GM23248 (cell line): ENCODE measurements at places on chromosomes 5 and 9. TPM values are rescaled to one million over a fixed set of nuclear protein-coding genes. Genes with fewer than 3 reads are reported as not detected.

DNA sequence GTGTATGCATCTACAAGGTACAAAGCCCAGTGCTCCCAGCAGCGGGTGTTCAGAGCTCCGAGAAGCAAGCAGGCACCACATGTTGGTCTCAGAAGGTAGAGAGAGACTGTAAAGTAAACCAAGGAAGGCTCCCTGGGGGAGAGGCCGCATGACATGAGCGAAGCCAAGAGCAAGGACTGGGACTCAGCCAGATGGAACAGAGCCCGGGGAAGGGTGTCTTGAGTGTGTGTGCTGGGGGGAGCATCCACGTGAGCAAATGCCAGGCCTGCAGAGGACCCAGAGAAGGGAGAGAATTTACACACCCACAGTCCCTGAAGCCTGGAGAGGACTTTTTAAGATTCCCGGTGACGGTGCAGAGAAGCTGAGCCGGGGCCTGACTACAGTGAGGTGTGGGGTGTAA is 15.2 kb upstream of the KCNIP1 start:
- no peak for DNase-seq

GRCh38 chr5:150323819-150324218 is 21.1 kb upstream of the ARSI start:
- DNase-seq, result no peak

GRCh38 chr5:107272954-107273353 is 397.8 kb downstream of the EFNA5 start:
- no peak for DNase-seq

DNA sequence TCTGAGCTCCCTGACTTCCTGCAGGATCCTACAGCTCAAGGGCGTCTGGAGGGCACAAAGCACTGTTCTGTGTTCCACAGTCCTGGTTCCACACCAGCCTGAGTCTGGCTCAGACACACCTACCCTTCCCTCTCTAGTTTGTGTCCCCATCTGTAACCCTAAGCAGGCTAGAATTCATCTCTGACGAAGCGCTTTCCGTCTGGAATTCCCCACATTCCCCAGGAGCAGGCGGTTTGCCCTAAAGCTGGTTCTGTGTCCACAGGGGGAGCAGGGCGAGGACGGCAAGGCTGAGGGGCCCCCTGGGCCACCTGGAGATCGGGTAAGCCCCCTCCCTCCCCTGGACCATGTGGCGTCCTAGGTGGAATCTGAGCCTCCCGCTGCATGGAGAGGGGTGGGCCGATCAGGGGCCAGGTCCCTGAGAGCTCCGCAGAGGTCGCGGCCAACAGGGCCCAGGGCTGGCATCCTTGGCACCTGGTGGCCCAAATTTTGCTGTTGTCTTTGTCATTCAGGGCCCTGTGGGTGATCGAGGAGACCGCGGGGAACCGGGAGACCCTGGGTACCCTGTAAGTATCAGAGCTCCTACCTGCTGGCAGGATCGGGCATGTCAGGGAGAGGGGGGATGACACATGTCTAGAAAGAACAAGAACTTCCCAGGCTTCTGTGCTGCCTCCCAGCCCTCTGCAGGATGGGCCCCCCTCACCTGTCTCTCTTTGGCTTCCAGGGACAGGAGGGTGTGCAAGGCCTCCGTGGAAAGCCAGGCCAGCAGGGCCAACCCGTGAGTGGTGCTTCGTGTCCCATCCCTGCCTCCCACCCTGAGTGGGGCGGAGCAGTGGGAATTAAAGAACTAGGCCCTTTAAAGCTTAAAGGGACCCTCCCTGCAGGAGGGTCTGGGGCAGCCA is 34.5 kb upstream of the ORM1 start:
- DNase-seq, result peak; percentile 54

- DNase-seq, result peak; percentile 71
Measured at GRCh38 chr5:59587489-59588337, 305.8 kb downstream of the PDE4D start.

DNA sequence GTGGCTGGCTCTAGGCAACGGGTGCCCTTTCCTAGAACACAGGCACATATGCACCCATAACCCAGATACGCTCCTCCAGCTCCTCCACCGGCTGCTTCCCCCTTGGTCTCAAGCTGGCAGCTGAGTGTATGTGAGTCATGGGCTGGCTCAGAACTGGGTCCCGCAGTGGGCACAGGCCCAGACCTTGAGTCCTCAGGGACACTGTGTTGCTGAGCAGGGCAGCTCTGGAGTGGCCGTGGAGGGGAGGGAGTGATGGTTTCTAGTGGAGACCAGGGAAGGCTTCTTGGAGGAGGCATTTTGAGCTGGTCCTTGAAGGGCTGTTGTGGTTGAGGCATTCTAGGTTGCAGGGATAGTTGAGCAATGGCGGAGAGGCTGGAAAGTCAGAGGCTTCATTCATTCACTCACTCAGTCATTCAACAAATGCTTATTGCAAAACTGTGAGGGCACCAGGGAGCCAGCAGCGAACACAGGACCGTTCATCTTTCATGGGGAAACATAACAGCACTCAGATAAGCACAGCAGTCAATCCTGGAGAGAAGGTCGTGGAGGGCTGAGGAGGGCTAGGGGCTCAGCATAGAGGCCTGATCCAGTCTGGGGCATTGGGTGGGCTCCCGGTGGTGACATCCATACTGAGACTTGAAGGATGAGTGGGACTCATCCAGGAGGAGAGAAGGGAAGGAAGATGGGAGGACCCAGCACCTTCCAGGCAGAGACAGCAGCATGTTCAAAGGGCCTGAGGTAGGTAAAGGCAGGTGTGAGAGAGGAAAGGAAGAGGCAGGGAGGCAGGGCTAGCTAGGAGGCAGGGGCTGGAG is 2.4 kb downstream of the BBLN start:
- peak; percentile 71 for DNase-seq

The SH2D3C gene
- not detected in 2 replicates for total RNA-seq

The KDM4C gene
- 20.6 TPM in 2 replicates for total RNA-seq
